ENCODE measurements at places on chromosomes 12 and 14.

DNA sequence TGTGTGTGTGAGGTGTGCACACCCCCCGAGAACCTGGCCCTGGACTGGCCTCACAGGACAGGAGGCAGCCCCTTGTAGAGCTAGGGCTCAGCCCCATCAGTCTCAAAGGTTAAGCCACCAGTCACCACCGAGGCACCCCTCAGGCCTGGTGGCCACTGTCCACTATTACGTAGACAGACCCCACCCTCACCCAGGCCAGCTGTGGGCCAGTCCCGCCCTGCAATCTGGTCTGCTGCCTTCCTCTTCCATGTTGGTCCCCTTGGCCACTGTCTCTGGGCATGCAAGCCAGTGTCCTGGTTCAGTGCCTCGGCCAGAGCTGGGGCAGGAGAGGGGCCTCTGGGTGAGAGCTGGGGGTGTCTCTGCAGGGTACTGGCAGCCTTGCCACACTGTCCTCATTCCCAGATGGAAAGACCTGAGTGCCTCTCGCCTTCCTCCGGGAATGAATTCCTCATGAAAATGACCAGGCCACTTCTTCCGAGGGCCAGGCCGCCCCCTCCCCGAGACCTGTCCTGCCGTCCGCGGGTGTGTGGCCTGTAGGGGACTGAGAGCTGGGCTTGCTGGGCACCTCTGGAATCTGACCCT is 897 bp upstream of the TEX22 start:
- no peak for DNase-seq

- DNase-seq: no peak
Observed at GRCh38 chr12:116466536-116466935, 92.6 kb upstream of the MAP1LC3B2 start.

DNA sequence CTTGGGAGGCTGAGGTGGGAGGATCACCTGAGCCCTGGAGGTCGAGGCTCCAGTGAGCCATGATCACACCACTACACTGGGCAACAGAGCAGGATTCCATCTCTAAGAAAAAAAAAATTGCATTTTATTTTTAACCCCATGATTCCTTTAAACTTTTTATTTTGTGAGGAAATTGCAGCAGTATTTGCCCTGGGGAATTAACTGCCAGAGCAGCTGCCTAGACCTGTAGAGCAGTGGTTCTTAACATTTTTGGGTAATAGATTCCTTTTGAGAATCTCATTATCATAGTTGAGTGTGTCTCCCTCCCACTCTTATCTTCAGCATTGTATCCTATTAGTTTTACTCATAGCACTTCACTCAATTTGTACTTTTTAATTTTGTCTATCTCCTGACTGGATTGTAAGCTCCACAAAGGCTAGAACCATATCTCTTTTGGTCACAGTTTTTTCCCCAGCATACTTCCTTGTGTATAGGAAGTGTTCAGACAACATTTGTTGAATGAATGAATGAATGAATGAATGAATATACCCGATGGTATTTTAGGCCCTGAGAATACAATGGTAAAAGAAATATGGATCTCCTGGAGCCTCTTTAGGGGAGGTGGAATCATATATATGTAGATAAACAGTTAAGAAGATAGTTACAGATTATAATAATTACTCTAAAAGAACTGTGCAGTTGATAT is 40.6 kb downstream of the BRMS1L start:
- no peak for DNase-seq

DNA sequence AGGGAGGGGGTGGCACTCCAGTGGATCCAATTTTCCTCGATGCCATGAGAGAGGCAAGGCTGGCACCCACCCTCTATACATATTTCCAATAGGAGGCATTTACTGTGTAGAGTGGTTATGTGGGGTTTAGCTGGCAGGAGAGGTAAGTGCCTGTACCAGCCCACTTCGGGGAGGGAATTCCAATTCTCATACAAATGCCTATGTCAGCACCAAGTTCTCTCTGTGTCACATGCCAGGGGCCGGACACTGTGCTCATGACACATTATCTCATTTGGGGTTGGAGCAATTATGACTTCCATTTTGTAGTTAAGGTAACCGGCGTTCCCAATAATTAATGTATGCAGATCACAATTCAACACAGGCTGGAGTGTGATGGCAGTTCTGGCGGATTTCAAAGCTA is 284.3 kb downstream of the KSR2 start:
- DNase-seq: no peak

DNA sequence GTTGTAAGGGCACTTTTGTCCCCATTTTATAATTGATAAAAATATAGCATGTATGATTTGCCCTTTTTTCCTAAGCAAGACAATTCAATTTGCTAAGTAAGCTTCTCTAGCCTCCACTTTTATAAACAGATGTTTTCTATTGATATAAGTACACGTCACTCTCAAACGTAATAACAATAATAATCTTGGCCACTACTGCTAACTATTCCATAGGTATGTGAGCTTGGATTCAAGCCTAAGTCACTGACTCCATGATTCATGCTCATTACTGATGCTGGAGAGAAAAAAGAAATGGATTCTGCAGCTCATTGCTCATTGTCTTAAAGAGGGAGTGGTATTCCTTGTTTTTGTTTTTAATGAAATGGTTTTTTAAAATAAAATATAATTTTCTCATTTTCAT is 661.0 kb downstream of the GALC start:
- DNase-seq: no peak

GRCh38 chr12:62802321-62802720 is 132.6 kb downstream of the PPM1H start:
- DNase-seq: no peak

- DNase-seq: no peak
Observed at GRCh38 chr12:68065163-68065562, 75.9 kb downstream of the IFNG-AS1 start.

GRCh38 chr14:42174357-42174756 is 567.7 kb downstream of the LRFN5 start:
- DNase-seq: no peak

DNA sequence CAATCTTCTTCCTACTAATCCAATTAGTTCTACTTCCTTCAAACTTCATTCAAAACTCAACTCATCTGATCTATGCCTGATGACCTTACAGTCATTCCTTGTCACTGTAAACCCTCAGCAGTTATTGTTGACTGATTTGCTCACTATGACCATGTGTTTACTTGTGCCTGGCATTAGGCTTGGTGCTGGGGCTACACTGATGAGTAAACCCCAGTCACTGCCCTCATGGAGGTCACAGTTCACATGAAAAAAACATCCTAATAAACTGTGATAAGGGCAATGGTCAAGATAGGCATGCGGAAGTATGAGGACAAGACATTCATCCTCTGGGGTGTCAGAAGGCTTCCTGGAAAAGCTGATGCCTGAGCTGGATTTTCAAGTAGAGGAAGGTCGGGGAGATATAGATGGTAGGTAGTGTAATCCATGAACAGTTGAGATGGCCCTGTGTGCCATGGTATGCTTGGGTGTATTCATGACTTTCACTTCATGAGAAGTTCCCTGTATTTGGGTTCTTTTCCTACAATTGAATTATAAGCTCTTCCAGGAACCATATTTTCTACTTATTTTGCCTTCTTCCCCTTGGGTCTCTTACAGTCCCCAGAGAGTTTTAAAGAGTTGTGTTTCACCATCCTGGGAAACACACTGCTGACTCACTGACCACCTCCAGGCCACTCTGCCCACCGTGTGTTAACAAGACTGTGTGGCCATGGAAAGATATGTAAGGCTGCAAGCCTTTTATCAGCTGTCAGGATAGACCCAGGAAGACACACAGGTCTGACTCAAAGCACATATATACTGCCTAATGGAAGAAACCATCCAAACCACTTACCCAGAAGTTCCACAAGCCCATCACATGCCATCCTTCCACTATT is 38.7 kb upstream of the DUSP6 start:
- no peak for DNase-seq

DNA sequence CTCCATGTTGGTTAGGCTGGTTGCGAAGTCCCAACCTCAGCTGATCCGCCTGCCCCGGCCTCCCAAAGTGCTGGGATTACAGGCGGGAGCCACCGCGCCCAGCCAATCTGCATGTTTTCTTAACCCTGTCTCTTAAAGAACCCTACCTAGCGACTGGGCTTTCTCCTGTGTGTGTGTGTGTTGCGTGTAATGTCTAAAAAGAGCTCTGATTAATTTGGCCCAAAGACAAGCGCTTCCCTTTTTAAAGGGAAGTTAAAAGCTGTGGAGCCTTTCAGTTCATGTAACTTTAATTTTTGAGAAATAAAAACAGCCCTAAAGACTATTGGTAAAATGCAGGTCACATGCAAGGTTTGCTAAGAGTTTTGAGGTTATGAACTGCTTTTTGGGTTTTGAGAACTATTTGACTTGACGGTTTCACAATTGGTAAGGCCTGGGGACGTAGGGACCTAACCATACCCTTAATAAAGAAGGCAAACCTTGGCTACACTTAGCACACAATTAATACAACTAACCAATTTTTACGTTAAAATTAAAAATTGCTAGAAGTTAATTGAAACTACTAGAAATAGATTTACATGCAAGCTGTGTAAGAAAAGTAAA is 103.2 kb downstream of the KCNMB4 start:
- no peak for DNase-seq

DNA sequence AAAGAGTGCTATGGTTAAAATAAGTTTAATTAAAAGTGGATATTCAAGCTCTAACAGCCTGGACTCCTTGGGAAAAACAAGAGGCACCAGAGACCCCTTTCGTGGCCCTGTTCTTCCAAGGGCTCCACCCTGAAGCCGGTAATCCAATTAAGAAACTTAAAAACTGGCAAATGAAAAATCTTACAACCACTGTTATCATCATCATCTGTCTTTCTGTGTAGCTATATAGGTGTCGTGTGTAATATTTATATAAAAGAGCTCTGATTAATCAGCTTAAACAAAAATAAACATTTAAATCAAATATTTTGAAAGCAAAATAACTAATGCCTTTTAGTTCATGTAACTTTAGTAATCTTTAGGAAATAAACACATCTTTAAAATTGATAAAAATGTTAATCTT is 4.5 kb downstream of the ATF1 start:
- no peak for DNase-seq
